ENCODE measurements at places on chromosomes 4 and X.

GRCh38 chrX:17829566-17829965 is 31.5 kb downstream of the RAI2 start:
- no peak for DNase-seq

- no peak for DNase-seq
Observed at GRCh38 chrX:21721195-21721594, 36.7 kb downstream of the SMPX start.

DNA sequence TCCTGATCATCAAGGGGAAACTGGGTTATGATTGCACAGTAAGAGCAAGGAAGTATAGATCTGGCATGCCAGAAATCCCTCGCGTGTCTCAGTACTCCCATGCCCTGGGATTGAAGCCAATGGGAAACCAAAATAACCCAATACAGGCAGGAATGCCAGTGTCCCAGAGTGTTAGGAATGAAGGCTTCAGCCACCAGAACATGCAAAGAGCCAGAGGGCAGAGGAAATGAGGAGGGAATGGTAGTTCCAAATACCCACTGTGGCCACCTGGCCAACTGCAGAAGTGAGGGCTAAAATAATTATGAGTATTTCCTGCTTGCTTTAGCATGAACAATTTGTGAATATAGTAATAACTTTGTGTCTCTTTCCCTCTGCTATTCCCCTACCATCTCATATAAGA is 12.2 kb downstream of the MTNR1A start:
- no peak for DNase-seq

DNA sequence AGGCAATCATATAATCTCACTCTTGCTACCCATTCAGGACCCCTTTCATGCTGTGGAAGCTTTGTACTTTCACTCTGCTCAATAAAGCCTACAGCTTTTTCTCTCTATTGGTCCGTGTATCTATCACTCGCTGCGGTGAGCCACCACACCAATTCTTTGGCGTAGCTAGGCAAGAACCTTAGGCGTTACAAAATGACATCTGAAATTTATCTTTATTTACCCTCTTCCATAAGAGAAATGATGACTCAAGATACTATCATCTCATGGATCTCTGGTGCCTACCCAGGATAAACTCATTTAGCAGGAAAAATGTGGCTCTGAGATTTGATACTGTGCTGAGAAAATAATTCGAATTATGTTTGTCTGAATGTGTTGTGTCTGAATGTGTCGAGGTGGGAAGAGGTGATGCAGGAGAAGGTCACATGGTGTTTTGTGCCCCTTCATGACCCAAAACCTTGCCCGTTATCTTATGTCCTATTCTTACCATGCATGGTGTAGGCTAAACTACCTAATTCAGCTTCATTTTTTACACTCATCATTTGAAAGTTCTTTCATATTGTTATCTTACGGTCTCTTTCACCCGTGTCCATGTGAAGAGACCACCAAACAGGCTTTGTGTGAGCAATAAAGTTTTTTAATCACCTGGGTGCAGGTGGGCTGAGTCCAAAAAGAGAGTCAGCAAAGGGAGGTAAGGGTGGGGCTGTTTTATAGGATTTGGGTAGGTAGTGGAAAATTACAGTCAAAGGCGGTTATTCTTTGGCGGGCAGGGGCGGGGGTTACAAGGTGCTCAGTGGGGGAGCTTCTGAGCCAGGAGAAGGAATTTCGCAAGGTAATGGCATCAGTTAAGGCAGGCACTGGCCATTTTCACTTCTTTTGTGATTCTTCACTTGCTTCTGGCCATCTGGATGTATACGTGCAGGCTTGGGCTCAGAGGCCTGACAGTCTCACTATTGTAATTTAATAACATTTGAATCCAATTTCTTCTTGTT is 41.6 kb upstream of the GIMD1 start:
- DNase-seq: no peak

- DNase-seq: no peak
Observed at GRCh38 chr4:19982556-19982955, 269.1 kb upstream of the SLIT2 start.

DNA sequence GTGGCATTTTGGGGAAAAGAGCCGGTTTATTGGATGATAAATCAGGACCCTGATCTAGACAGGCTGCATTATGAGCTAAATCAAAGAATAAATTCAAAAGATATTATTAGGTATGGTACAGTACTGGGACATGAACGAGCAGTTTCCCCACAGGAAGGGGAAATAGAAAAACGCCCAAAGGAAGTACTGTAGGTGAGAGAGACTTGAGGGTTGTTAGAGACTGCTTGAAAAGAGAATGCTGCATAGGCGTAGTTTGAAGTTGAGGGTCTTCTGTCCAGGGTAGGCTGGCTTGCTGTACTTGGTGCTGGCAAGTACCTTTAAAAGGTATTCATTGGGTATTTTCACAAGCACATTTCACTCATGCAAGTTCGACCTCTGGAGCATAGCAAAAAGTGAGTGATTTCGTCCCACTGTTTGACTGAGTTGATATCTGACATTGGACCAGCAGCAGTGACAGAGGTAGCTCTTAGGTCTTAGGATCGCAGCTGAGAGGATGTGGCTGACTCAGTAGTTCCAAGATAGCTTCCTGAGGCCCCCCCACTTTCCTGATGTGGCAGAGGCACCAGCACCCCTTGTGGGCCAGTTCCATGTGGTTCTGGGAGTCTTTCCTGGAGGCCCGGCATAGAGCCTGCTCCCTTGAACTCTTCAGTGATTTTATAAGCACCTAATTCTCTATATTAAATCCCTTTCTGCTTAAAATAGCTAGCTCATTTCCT is 64.3 kb downstream of the TMEM131L start:
- no peak for DNase-seq

- no peak for DNase-seq
Observed at GRCh38 chr4:81290813-81291212, 75.8 kb upstream of the PRKG2 start.

DNA sequence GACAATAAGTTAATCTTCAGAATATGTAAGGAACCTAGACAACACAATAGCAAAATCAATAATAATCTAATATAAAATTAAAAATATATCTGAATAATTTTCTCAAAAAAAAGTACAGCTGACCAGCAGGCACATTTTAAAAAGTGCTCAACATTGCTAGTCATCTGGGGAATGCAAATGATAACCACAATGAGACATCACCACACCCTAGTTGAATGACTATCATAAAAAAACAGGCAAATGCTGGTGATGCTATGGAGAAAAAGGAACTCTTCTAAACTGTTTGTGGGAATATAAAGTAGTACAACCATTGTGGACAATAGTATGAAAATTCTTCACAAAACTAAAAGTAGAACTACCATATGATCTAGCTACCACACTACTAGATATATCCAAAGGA is 956.9 kb upstream of the NDST4 start:
- no peak for DNase-seq
